ENCODE measurements at places on chromosomes 16 and 17. TPM values are rescaled to one million over a fixed set of nuclear protein-coding genes. Genes with fewer than 3 reads are reported as not detected.

DNA sequence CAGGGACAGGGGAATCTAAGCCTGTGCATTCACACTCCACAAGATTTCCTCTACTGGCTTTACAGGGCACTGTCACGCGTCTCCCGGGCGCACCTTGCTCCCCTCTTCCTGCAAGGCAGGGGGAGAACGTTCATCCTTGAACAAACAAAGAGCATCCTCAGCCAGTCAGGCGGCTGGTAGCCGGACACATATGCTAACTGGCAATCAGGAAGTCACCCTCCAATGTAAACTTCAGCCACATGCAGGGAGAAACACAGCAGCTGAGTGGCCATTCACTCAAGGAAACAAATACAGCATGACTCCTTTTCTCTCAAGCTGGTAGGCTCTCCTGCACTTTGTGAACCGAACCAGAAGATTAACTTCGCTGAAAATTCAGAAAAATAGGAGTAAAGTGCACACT lies 10.8 kb upstream of the HSBP1 start:
- no peak overlapping the region for H3K27ac ChIP-seq
- H3K36me3 ChIP-seq, result no peaks in the 10 kb centered on the region
- no peak for DNase-seq

DNA sequence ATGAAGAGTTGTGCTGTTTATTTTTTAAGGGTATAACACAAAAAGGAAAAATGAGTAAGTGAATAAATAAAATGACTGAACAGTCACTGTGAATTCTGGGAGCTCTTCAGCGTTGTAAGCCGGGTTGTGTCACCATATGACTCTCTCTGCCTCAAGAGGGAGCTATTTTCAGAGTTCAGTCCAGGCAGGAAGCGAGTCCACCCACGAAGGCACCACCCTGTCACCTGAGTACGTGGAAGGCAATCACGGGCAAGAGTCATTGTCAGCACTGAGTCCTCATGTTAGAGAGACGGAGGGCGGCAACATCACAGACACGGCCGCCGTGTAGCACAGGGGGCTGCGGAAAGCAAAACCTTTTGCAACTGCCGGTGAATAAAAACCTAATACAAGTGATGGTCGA lies 227.6 kb downstream of the UTP18 start:
- H3K36me3 ChIP-seq, result no peaks in the 10 kb centered on the region
- no peak overlapping the region for H3K4me3 ChIP-seq
- no peaks in the 10 kb centered on the region for H3K4me1 ChIP-seq
- H3K27ac ChIP-seq, result no peak overlapping the region
- no peak for DNase-seq

GRCh38 chr17:17913695-17914332 lies 58.4 kb downstream of the TOM1L2 start:
- H3K27ac ChIP-seq, result no peak overlapping the region
- no peak overlapping the region for H3K4me3 ChIP-seq
- H3K27me3 ChIP-seq, result no peaks in the 10 kb centered on the region
- DNase-seq, result peak; percentile 52

DNA sequence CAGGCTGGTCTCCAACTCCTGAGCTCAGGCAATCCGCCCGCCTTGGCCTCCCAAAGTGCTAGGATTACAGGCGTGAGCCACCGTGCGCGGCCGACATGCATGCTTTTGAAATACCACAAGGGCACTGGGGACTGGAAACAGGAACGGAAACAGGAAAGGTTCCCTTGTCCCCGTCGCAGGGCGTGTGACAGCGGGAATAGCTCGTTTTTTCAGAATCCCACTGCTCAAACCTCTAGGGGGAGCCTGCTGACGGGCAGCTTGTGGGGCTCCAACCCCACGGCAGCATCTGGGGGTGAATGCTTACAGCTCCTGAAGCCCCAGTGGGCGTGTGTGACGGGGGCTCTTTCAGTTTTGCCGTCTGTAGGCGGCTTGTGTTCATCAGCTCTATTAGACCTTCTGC lies 18.8 kb upstream of the ASGR2 start:
- peak overlapping the region; percentile 66 for H3K27ac ChIP-seq
- no peaks in the 10 kb centered on the region for H3K36me3 ChIP-seq
- H3K27me3 ChIP-seq, result peaks cover 15% of the 10 kb centered on the region

Gene OR1F1
- not detected for total RNA-seq

Gene KRTAP4-7
- not detected for total RNA-seq

Gene NUDT7
- total RNA-seq, result 9.2 TPM

DNA sequence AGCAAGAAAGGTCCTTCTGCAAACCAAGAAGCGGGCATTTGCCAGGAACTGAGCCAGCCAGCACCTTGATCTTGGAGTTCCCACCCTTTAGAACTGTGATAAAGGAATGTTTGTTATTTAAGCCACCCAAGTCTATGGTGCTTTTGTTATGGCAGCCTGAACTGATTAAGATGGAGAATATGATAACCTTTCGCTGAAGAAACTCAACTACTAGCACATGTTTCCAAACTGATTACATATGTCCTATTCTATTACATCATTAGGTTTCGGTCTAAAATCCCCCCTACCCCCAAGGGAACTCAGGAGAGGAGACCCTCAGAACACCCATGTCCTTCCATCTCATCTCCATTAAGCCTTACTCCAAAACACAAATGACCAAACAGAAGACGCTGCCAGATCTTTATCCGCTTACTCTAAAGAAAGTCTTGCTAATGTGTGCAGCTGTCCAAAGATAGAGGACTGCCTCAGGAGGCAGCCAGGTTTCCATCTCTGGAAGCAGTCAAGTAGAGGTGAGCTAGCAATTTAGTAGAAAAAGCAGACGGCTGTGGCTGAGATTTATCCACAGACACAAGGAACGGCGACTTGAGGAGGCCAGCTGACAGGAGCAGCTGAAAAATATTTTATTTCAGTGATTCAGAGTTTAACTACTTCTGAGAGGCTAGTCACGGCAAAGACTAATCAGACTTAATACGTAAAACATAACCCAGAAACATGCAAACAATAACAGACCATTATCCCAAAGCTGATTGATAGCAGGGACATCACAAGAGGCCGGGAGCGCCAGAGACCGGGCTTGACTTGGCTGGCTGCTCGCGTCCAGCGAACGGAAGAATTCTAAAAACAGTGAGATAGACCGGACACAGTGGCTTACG lies 611.4 kb upstream of the CDH5 start:
- H3K4me1 ChIP-seq, result no peaks in the 10 kb centered on the region
- H3K27me3 ChIP-seq, result no peaks in the 10 kb centered on the region
- no peaks in the 10 kb centered on the region for H3K36me3 ChIP-seq
- no peak overlapping the region for H3K4me3 ChIP-seq

DNA sequence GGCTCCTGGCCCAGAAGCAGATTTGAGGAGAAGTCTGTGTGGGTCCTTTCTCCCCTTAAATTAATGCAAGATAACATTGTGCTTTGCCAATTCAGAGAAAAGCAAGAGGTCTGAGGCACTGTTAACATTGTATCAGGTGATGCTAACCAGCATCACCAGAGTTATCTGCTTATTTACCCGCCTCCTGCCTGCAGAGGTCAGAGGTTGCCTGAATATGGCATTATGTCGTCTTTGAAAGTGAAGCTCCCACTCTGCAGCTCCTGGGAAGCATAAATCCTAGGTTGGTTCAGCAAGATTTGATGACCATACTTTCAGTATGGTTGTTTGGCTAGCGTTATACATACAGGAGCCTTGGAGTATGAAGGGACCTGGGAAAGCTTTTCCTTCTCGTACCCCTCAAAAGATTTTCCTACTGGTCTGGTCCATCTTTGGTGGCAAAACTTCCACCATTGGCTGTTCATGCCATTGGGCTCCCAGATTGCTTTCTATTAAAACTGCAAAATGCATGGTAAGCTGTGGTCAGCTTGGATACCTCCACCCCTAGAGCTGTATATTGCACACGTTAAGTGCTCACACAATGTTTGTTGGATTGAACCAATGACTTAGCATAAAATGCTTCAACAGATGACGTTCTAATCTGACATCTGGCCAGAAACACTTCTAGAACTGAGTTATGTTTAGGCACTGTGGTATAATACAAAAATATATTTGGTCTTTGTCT lies 24.1 kb downstream of the CHD9 start:
- H3K27ac ChIP-seq, result no peak overlapping the region
- no peak overlapping the region for H3K4me3 ChIP-seq
- no peaks in the 10 kb centered on the region for H3K36me3 ChIP-seq
- no peak for DNase-seq

Gene CNTD1
- 1.6 TPM for total RNA-seq

DNA sequence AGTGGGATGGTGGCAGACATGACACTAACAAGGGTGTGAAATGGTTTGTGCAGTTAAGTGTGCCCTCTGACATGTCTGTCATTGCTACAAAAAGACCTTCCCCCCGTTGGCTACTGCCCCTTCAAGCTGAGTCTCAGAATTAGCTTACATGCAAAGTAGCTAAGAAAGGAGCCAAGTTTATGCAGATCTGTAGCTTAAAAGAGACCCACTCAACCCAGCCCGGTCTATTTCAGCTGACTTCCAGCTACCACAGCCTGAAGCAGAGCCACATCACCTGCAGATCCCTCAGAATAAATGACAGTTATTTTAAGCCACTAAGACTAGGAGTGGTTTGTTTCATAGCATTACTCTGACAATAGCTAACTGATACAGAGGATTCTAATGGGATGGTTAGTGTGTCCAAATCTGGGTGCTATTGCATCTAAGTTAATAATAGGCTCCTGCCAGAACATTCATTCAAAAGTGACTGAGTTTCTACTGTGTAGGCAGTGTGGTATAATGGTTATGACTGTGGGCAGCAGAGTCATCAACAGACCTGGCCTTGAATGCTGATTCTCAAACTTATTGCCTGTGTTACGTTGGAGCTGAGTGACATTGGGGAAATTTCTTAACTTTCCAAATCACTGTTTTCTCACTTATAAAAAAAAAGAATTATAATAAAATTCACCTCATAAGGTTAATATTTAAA lies 11.7 kb downstream of the C17orf67 start:
- H3K4me3 ChIP-seq, result no peak overlapping the region
- H3K27me3 ChIP-seq, result no peaks in the 10 kb centered on the region
- no peak for DNase-seq
- H3K4me1 ChIP-seq, result no peaks in the 10 kb centered on the region

GRCh38 chr16:51801635-51802034 lies 650.6 kb upstream of the SALL1 start:
- no peak overlapping the region for H3K27ac ChIP-seq
- no peak overlapping the region for H3K4me3 ChIP-seq
- no peak for DNase-seq
- no peaks in the 10 kb centered on the region for H3K36me3 ChIP-seq
- H3K4me1 ChIP-seq, result no peaks in the 10 kb centered on the region
- no peaks in the 10 kb centered on the region for H3K27me3 ChIP-seq

Gene SP2
- 19.4 TPM for total RNA-seq
